GM13977 (cell line): ENCODE measurements at places on chromosomes 1 and 21.
A peak's percentile ranks its signal among the peaks of the same experiment; 100 is the strongest.

DNA sequence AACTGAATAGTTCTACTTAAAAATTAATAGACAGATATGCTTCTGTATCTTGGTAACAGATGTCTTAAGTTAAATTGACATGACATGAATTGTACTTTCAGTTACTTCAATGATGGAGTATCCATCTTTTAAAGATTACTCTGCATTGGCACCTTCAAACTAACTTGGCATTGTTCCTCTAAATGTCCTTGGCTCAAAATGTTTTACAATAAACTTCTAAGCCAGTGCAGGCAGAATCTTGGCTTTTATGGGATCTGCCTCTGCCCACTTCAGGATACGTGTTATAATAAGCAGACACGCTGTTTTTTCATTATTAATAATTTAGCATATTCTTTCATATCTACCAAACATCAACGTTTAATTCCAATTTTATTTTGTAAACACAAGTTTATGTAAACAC, 873.4 kb upstream of the ADAMTS5 start:
- DNase-seq: no peak

DNA sequence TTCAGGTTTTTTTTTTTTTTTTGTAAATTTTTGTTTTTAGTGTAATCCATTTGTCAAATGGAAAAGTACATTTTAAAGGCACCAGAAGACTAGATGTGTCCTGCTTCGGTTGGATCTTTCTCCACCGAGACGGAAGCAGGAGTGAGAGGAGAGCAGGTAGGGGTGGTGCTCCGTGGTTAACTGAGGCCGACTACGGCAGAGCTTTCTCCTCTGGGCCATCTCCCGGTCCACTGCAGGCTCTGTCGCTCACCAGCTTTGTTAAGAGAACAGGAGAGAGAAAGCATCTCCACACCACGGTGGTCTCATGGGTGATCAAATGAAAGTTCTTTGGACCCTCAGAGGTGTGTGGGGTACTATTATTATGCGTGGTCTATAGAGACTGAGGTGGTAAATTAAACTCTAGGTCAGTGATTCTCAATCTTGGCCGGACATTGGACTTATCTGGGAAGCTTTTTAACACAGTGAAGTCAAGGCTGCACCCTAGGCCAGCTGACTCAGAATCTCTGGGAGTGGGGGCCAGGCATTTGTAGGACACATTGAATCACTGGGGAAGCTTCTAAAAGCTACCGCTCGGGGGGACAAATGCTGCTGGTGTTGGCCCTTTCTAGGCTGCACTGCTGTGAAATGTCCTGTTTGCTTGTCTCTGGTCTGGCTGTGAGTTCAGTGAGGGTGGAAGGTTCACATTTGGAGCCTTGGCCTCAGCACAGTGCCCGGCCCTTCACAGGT, 25.0 kb downstream of the ABCA4 start:
- DNase-seq: no peak

GRCh38 chr1:7471836-7472235, 299.3 kb upstream of the VAMP3 start:
- no peak for DNase-seq

DNA sequence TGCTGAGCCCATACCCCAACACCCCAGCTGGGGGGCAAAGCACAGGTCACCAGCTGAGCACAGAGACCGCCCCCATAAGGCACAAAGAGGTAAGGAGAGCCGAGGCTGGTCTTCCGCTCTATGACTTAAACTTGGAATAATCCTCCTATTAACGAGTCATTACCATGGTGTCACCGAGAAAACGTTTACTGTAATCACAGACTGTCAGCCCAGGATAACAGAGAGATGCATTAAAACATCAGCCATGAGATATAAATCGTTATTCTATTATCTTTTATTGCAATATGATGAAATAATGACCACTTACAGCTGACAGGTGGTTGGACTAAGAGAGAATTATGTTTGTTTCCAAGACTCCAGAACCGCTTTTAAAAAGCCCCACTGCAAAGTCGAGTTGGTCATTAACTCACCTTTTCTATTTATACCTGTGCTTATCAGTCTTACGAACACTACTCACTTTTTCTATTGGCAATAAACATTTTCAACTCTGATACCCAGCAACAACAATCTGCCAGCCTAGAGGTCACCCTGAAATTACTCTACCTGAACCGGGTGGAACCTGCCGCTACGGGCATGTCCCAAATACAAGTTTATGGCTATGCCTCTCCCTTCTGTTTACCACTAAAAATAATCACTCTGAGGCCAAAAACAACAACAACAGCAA, 21.5 kb downstream of the NPHP4 start:
- no peak for DNase-seq

- no peak for DNase-seq
Measured at GRCh38 chr1:20211511-20211931, 25.2 kb upstream of the PLA2G2C start.

- no peak for DNase-seq
Measured at GRCh38 chr1:194104247-194104844, 917.9 kb upstream of the B3GALT2 start.

- peak; percentile 46 for DNase-seq
Measured at GRCh38 chr1:32180186-32181060, 948 bp downstream of the TXLNA start.

GRCh38 chr1:107326824-107327445, 186.1 kb downstream of the NTNG1 start:
- DNase-seq: no peak

GRCh38 chr1:8943498-8944405, 1.9 kb upstream of the CA6 start:
- no peak for DNase-seq

GRCh38 chr1:192489748-192490147, 85.8 kb upstream of the RGS1 start:
- no peak for DNase-seq

GRCh38 chr1:53967409-53968124, 21.4 kb downstream of the LRRC42 start:
- no peak for DNase-seq

- DNase-seq: no peak
Measured at GRCh38 chr1:154666051-154666790, 58.2 kb upstream of the ADAR start.

GRCh38 chr1:59498640-59499039, 201.7 kb downstream of the FGGY start:
- DNase-seq: no peak

DNA sequence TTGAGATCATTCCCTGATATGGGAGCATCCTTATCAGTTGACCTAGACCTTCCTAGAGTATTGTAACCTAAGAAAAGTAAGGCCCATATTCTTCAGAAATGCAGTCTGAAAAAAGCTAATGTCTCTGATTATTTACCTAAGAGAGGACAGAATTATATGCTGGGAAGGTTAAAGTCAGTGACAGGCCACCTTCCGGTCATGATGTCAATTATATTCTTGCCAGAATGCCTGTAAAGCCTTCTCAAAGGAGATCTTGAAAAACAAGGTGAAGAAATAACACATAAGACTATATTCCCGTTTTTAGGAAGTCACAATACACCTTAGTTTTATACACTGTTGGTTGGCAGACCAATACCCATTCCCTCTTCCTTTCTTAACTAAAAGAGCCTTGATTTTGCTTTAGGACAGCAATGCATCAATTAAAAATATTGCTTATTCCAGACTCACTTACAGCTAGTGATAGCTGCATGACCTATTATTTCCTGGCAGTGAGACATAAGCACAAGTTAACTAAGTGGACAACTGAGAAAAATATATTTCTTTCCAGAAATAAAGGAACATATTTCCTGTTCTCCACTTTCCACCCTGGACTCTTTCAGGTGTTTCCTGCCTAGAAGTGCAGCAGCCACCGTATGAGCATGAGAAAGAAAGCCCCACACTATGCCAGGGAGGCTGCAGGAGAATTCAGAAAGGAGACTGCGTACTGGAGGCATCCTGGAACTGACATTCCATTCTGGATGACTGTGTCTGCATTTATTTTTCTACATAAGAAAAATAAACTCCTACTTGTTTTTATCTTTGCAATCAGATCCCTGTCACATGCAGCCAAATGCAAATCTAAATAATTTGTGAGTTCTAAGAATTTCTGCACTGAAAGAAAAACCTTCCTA, 332.9 kb upstream of the PTBP2 start:
- no peak for DNase-seq

DNA sequence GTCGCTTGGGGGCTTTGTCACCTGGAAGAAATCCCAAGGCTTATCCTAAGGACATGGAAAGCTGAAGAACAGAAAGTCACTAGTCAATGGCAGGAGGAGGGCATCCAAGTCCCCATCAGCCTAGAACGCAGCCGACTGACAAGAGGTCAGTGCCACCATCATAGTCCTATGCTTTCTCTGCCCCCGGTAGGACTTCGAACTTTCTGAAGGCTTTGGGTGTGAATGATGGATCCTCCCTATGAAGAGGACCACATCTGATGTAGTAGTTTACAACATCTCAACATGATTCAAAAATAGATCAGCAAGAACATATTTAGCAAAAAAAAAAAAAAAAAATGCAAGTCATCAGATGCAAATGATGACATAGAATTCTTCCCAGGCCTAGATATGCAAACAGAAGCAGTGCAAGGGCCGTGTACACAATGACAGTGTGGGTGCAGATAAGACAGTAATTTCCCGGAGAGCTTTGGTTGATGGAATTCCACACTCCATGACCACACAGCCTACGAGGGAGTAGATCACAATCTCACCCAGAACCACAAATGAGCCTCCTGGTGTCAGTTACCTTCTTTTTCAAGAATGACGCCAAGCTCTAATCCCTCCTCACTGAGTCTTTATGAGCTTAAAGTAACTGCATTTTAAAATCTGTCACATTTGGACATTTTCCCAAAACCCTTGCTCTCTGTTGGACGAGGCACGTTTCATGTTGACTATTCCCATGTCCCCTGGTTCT, 88.2 kb downstream of the PSMG1 start:
- no peak for DNase-seq

DNA sequence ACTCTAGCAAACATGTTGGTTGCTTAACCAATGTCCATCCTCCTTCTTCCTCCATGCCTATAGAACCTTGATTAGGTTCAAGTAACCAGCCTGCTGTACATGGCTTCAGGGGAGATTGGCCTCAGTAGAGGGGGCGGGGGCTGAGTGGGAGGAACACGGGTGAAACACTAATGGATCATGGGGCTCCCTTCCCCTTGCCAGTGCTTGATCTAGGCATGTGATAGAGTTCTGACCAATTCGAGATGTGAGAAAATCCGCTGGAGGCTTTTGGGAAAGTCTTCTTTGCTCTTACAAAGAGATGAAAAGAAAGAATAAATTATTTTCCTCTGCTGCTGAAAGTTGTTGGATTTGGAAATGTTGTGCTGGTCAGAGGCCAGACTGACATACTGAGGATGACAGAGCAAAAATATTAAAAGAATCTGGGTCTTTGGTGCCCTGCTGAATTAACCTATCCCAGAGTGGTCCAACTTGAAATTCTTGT, 5.2 kb upstream of the OTUD7B start:
- no peak for DNase-seq

DNA sequence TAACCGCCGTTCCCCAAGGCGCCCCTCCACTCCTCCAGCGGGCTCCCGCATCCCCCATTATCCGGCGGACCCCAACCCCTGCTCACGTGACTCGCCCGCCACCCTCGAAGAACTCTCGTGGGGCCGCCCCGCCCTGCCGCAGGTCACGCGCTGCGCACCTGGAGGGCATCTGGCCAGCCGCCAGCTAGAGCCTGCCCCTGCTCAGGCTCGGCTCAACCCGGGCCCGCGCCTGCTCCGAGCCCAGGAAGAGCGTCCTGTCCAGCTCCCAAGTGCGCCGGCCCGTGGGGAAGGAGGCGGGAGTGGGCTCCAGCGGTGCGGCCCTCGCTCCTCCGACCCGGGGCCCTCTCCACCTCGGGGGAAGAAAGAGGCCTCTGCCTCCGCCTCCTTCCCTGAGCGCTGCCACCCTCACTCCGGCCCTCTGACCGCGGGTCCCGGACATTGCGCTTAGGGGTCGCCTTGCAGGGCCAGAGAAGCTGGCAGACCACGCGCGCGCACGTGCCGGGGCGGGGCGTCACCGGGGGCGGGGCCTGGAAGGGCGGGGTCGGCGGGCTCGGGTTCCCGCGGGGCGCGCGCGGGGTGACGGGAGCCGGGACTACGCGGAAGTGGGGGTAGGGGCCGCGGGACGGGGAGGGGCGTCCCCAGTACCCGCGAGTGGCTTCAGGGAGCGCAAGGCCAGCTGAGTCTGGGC, 28.4 kb downstream of the HMGN2 start:
- DNase-seq: peak; percentile 96

DNA sequence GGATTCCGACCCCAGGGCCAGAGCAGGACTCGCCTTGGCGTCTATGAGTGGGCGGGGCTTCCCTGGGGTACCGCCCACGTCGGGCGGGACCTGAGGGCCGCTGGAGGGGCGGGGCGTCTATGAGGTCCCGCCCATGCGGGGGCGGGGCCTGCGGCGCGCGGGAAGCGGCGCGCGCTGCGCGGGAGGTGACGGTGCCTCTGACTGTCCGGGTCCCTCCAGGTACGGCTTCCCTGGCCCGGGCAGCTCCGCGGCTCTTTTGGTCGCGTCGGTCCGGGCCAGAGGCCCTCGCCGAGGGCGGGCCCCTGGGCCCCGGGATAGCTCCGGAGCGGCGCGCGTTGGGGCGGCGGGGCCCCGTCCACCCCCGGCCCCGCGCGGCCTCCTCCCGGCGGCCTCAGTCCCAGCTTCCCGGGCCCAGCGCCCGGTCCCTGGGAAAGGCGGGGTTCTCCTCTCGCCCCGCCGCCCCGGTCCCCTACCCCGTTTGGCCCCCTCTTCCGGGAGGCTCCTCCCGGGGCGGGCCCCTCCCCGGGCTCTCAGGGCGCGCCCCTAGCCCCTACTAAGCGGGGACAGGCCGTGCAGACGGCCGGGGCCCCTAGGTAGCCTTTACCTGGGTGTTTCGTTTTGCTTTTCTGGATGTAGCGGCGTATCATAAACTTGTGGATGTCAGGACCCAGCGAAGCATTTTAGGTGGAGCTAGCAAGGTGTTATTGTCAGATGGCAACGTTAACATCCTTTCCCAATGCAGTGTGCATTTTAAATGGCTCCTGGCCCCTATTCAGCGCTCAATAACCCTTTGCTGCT, at the start of gene CHAF1B:
Gene CHAF1B, plus strand, starts transcription at position 160 of the 798 bp plus-strand sequence. CDS start 745 bp downstream, outside the sequence.
- DNase-seq: peak; percentile 96

- DNase-seq: no peak
Measured at GRCh38 chr1:6332821-6333220, 60.7 kb downstream of the ACOT7 start.

DNA sequence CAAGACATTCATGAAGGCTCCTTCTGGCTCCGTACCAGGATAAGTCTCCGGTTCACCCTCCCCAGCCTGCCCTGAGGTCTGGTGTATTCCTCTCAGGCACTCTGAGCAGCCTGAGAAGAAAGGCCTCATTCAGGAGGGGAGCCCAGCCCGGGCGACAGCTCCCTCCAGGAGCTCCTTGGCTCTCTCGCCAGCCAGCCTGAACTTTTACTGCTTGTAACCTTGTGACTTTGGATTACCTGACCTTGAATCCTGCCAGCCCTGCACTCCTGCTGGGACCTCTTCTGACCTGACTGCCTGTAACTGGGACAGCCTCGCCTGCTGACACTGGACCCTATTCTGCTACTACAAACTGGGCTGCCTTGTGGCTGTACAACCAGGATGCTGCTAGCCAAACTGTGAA, 65.8 kb downstream of the CD34 start:
- DNase-seq: no peak

- DNase-seq: no peak
Measured at GRCh38 chr1:27145934-27146354, 9.0 kb downstream of the SLC9A1 start.

- DNase-seq: no peak
Measured at GRCh38 chr1:50097021-50097679, 11.6 kb upstream of the ELAVL4 start.

GRCh38 chr1:77832901-77833300, 53.5 kb downstream of the MIGA1 start:
- no peak for DNase-seq
